HAP-1 (cell line): ENCODE measurements at places on chromosomes 5 and 9.
A peak's percentile ranks its signal among the peaks of the same experiment; 100 is the strongest.

DNA sequence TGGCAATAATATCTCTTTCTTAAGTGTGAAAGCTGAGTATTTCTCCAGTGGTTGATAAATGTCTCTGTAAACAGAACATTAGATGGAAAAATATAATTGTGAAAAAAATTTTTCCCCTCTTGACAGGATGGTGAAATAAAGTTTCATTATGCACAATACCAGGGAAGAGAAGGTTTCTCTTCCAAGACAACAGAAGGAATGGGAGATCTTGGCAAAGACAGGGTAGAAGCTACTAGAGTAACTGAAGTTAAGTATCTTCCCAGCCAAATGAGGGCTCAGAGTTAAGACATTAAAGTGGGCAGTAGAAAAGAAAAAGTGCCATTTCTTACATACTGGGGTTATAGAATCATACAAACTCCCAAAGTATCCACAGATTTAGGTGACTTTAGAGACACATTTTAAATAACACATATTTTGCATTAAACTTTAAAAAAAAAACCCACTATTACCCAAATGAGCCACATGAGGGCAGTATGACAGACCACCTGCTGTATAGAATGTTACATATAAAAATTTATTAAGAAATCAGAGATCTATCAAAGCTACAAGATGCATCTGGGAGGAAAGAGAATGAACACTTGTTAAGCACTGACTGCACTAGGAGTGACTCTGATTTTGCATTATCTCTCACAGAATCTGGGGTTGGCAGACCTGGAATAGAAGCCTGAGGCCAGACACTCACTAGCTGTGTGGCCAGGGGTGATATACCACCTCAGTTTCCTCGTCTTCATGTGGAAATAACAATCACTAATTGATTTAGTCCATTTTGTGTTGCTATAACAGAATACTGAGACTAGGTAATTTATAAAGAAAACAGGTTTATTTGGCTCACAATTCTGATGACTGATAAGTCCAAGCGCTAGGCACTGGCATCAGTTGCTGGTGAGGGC, 98.5 kb downstream of the ARSB start:
- peak; percentile 12 for DNase-seq

DNA sequence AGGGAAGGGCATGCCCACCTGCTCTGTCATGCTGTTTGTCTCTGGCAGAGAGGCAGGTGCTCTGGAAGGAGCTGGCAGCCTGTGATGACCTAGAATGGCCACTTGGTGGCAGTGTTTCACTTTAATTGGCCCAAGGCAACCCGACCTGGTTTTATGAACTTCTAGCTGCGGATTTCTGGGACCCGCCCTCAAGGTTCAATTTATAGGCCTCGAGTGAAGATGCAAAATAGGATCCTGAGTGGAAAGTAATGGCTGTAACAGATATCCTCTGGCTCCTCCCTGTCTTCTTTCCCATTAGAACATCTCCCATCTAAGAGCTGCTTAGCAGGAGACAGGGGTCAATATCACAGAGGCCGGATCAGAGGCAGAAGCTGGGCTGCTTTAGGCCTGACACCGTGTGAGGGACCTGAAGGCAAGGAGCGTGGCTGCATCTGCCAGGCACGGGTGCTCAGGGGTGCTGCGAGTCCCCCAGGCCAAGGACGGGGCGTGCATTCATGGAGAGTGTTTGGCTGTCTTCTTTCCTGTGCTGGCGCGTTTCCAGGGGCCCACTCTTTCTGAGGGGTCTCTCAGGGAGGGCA, 56.7 kb upstream of the SLC28A3 start:
- peak; percentile 63 for DNase-seq

- no peak for DNase-seq
These were observed 10.7 kb downstream of the IL4 start for GRCh38 chr5:132684491-132684890.

DNA sequence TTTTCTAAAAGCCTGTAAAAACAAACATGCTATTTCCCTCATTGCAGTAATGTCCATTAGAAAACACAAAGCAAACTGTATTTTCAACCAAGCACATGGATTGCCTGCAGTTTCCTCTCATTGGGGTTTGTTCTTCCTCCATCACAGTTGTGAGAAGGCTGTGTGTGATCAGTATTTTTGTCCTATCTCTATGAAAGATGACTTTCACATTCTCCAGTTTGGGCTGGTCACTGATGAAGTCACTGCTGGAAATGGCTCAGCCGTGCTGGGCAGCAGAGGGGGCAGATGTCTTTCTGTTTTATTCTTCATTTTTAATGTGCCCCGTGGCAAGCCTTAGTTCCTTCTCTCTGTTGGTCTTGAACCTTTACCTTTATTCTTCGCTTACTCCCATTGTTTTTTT, 288.9 kb upstream of the MPDZ start:
- no peak for DNase-seq

GRCh38 chr9:72332351-72332750, 32.7 kb downstream of the ZFAND5 start:
- DNase-seq: no peak

DNA sequence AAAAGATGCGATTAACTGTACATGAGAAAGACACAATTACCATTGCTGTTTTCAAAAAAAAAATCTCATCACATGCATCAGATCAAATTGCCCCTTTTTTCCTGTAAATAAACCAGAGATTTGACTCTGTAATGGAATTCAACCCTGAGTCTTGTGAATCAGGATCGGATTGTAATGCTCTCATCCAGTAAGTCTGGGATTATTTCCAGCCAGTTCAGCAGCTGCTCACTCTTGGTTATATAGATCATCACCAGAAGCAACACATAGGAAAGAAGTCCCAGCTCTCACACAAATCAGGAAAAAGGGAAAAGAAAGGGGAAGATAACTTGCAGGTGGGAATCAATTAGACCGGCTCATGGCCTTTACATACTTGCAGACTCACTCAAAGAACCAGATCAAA, 97.8 kb upstream of the SPOCK1 start:
- no peak for DNase-seq

DNA sequence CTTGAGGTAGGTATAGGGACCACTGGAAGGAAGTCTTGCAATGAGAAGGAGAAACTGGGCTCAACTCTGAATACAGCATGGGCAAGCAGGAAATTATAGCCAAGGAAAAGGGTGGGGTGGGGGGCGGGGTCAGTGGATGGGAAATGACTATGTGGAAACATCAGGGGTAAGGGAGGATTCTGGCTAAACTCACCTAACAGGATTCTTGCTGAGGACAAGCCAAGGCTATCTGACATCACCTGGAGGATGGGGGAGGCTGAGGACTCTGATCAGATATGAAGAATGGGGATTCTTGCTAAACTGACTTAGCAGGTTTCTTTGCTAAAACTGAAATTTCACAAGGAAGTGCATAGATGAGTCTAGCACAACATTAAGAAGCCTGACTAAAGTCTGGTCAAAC, 40.8 kb downstream of the CTSL start:
- no peak for DNase-seq

DNA sequence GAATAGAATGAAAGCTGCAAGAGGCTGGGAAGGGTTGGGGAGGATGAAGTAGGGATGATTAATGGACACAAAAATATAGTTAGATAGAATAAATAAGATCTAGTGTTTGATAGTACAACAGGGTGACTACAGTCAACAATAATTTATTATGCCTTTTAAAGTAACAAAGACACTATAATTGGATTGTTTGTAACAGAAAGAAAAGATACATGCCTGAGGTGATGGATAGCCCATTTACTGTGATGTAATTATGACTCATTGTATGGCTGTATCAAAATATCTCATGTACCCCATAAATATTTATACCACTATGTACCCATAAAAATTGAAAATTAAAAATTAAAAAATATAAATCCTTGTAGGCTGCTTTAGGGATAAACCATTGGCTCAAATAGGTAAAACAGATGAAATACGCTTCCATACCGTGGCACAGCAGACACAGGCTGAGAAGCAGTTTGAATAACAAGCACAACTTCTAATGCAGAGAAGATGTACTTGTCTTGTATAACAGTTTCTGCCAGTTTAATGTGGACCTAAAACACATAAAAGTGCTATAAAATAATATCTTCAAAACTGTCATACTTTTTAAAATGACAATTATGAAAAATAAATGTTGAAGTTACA, 34.9 kb downstream of the APBA1 start:
- DNase-seq: no peak

DNA sequence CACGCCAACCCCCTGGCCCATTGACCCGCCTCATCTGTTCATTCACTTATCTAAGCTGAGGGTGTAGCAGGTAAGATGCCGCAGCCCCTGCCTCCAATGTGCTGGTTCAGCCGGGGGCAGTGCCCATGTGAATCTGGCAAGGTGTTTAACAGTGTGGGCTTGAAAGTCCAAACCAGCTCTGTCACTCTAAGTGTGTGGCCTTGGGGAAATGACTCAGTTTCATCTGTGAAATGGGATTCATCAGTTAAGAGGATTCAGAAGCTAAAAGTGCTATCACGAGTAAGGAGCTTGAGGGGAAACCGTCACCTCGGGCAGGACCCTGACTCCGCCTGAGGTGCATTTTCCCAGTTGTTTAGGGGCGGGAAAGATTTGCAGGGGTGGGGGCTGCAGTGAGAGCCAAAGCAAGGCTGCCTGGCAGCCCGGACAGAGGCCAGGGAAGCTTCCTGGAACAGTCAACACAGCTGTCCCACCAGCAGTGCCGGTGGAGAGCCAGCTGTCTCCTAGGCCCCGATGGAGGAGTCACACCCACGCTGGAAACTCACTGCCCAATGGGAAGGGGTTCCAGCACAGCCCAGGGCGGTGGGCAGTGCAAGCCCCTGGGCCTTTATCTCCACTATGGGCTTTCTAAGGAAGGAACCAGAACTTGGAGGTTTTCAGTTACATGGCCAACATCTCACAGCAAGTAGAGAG, 9.7 kb upstream of the URM1 start:
- DNase-seq: no peak

GRCh38 chr5:141637767-141638419, 1.1 kb downstream of the RELL2 start:
- peak; percentile 83 for DNase-seq

- no peak for DNase-seq
These were observed 65.9 kb downstream of the PPARGC1B start for GRCh38 chr5:149796030-149796429.

DNA sequence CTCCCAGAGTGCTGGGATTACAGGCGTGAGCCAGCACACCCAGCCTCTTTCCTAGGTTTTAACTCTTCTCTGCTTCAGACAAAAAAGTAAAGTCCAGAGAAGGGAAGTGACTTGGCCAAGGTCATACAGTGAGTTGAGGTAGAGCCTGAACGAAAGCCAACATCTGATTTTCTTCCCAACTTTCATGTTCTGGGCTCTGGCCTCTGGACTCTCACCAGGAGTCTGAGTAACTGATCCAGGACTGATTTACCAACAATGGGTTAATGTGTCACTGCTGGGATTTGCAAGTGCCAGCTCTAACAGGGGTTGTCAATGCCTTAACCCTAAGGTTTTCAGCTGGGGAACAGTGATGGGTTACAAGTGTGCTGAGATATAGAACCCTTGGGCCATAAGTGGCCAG, 32.2 kb upstream of the LARP1 start:
- no peak for DNase-seq

DNA sequence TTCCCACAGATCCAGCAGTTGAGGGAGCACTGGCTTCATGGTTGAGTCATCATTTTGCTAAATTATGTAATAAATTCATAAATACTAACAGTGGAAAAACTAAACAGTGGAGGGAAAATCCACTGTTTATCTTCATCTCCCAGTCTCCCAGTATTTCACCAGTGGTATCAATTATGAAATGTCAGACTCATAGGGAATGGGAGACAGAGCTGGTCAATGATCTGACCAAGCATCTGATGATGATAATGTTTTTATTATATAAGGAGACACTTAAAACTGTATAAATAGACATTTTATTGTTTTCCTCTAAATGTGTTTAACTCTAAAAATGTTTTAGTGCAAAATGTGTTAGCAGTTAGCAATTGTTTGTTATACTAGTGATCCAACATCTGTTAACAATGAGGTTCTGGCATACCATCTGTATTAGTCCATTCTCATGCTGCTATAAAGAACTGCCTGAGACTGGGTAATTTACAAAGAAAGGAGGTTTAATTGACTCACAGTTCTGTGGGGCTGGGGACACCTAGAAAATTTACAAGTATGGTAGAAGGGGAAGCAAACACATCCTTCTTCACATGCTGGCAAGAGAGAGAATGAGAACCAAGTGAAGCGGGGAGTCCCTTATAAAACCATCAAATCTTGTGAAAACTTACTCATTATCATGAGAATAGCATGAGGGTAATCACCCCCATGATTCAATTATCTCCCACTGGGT, 11.8 kb upstream of the REEP5 start:
- DNase-seq: no peak

GRCh38 chr9:96158147-96158546, 143.8 kb downstream of the HSD17B3 start:
- no peak for DNase-seq

DNA sequence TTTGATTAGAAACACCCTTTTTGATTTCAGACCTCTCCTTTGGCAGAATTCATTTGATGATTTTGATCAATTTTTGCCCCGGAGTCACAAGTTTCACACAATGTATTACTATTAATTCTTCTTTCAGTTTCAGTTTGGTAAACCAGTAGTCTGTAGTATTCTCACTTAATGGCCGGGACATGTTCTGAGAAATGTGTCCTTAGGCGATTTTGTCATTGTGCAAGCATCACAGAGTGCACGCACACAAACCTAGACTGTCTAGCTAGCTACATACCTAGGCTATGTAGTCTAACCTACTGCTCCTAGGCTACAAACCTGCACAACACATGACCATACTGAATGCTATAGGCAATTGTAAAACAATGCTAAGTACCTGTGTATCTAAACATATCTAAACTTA, 662.5 kb downstream of the IRX1 start:
- no peak for DNase-seq

DNA sequence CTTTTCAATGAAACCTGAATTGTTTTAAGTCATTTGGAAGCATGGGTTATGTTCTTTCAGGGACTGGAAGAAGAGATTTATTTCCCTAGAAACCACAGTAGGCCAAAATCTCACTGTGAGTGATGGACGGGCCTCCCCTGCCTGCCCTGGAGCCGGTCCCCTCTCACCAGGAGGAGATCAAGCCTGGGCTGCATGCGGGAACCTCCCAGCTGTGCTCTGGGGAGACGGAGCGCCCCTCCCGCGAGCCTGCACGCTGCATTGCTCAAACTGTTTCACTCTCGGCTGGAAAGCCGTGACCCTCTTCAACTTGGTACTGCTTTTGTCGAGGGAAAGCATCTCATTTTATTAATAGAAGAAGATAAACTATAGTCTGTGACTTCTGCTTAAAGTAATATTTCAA, 85.4 kb downstream of the IRX2 start:
- no peak for DNase-seq

GRCh38 chr5:52738095-52738506, 49.6 kb upstream of the ITGA1 start:
- DNase-seq: no peak

- peak; percentile 86 for DNase-seq
These were observed 18.2 kb downstream of the S100Z start for GRCh38 chr5:76867827-76868693.

GRCh38 chr5:118906947-118907346, 81.4 kb downstream of the DTWD2 start:
- DNase-seq: no peak

DNA sequence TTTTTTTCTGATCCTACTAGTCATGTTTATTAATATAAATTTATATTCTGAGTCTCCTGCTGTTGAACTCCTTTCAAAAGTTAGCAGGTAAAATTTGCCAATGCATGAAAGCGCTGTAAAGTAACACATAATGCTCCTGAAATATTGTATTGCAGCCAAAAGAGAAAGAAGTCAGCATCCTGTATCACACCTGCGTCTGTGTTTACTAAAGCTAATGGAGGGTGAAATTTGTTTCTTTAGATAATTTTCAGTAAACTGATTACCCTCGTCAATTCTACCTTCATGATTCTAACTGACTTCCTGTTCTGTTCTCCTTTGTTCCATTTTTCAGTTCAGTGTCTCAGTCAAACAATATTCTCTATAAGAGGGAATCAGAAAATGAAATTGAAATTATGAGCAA, 415.4 kb downstream of the CDH9 start:
- DNase-seq: no peak

- no peak for DNase-seq
These were observed 625 bp downstream of the EXOSC2 start for GRCh38 chr9:130694205-130694604.
